NCI-H2081 (cell line): ENCODE measurements at places on chromosomes 16 and 17.

DNA sequence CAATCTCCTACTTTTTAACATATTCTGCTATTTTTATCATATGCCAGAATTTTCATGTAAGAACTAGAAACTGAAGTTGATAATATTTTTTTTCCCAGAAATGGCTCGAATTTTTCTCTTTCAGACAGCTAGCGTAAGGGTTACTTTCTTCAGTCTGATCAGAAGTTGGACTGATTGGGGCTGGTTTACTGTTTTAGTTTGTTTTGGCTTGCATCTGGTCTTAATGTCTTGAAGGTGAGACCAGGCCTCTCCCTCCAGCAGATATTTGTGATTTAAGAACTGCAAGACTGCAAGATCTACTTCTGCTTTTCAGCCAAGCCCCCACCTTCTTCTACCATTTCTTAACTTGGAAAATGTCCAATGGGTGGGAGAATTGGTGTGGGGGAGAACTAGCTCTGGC is 266.4 kb downstream of the HAPSTR1 start:
- DNase-seq, result no peak

- DNase-seq, result no peak
Measured at GRCh38 chr16:89200124-89200849, at the start of gene SLC22A31. SLC22A31 (minus strand) TSS chr16:89200537; CDS start chr16:89200501, 36 bp downstream.

DNA sequence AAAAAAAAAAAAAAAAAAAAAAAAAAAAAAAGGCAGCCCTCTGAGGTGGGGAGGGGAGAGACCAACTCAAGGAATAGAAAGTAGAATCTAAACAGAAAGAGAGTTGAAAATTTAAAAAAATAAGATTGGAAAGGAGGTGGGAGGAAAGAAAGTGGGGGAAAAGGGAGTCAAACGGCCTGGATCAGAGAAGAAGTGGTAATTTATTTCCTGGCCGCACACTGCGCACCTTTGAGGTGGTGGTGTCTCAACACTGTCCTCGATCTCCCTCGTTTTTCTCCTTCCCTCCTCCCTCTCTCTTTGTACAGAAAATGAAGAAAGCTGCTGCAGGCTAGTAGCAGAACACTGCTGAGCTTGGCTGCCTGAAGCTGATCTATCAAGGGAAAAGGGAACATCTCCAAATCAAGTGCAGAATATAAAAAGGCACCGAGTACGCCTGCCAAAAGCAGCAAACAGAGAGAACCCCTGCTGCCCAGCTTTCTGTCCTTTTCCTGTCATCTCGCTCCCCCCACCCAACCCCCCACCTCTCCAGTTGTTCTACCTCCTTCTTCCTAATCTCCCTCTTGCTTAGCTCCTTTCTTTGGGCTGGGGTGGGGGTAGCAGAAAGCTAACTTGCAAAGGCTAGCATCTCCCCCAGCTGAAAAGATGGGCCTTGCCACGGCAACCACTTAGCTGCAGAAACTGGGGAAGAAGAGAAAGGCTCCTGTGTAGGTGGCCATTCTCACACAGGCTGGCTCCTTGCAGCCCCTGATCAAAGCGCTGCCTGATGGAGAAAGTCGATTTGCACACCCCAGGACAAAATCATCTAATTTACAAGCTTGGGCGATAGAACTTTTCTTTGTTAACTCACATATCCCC is 22.5 kb downstream of the AXIN2 start:
- DNase-seq, result peak; percentile 9

- no peak for DNase-seq
Measured at GRCh38 chr17:45222996-45223538, 1.4 kb downstream of the FMNL1 start.

DNA sequence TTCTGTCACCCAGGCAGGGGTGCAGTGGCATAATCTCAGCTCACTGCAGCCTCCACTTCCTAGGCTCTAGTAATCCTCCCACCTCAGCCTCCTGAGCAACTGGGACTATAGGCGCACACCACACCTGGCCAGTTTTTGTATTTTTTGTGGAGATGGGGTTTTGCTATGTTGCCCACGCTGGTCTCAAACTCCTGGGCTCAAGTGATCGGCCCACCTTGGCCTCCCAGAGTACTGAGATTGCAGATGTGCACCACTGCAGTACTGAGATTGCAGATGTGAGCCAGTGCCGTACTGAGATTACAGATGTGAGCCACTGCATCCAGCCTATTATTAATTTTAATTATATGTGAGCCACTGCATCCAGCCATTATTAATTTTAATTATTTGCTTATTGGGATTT is 13.8 kb downstream of the CRK start:
- DNase-seq, result no peak

DNA sequence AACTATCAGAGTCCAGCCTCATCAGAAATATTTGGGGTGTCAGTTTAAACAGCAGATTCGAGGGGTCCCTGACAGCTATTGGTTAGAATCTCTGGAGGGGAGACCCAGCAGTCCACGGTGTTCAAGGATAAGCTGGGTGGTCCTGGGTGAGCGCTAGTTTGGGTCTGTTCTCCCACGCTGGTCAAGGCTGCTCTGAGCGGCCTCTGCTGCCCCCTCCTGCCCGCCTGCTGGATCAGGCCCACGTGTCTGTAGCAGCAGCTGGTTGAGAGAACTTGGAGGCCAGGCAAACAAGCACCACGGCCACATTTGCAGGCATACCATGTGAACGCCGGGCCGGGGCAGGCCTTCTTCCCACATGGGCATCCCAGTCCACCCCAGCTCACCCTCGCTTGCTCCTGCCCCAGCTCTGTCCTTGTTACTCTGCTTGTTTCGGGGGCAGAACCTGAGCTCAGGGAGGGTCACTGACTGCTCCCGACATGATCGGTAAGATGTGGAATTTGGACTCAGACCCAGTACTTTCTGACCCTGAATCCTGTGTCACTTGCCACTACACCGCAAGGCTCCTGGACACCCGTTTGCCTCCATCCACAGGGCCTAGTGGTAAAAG is 7.4 kb downstream of the FOXF1 start:
- no peak for DNase-seq

- no peak for DNase-seq
Measured at GRCh38 chr16:86823888-86824671, 245.7 kb downstream of the FOXL1 start.

GRCh38 chr16:72673118-72673517 is 374.8 kb downstream of the ZFHX3 start:
- DNase-seq, result no peak

DNA sequence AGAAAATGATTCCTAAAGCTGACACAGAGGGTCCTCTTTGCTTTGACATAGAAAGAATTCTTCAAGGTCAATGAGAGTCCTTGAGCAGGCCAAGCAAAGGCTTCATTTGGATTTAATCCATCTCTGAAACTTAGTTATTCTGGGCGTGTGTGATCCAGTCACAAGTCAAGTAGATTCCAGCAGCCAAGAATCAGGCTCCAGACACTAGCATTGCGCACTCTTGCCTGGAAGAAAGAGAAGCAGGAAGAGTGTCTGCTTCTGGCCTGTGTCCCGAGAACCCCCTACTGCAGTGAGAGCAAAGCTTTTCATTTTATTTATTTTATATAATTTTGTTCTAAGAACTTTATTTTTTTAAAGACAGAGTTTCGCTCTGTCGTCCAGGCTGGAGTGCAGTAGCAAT is 88.2 kb upstream of the CACNG5 start:
- no peak for DNase-seq

DNA sequence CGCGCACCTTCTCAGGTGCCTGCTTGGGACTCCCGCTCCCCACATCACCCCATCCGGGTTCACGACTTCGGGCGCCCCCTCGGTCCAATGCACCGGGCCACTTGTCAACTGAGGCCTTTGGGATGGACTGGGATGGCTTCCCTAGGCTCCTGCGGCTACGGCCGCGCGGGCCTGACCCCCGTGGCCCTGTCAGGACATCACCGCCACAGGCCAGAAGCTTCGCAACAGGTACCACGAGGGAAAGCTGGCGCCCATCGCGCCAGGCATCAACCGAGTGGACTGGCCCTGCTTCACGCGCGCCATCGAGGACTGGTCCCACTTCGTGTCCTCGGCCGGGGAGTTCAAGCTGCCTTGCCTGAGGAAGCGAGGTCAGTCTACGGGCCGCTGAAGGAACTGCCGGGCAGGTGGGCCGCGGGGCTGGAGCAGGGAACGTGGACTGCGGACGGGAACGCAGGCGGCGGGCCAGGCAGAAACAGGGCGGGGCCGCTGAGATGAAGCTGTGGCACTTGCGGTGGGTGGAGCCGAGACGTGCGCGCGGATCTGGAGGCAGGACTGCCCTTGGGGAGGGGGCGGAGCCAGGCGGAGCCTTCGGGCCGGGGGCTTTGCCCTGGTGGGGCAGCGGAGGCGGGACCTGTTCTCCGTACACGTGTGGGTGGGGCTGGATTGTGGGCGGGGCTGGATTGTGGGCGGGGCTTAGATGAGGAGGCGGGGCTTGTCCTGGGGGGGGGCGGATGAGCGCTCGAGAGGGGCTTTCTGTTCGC is 13.7 kb upstream of the CNGB1 start:
- DNase-seq, result no peak

DNA sequence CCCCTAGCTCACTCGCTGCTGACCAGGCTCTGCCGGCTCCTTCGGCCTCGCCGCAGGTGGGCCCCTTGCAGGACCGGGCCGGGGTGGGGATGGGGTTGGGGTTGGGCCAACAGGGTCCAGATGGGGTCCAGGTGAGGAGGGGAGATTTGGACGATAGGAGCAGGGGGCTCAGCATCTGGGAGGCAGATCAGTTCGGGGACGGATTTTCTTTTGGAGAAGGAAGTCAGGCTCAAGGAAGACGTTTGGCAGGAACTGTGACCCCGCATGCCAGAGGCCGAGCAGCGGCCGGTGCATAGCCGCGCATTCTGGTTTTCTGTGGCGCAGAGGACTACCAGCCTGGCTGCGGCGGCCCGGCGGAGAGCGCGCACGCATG is 845 bp upstream of the ALDOA start:
- no peak for DNase-seq

DNA sequence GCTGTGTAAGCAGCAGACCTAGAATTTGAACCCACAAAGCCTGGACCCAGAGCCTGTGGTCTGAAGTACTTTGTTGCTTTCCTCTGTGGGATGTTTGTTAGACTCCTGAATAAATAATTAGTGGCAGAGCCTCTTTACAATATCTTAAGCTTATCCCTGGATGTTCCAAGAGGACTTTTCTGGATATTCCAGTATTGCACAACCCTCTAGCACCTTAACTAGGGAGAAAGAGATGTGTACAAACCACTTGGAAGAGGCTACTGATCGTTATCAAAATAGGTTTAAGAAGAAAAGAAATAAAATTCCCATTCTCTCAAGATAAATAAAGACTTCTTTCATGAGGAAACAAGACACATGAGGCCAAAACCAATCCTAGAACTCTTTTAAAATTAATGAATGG is 632.4 kb downstream of the CDH11 start:
- DNase-seq, result no peak

DNA sequence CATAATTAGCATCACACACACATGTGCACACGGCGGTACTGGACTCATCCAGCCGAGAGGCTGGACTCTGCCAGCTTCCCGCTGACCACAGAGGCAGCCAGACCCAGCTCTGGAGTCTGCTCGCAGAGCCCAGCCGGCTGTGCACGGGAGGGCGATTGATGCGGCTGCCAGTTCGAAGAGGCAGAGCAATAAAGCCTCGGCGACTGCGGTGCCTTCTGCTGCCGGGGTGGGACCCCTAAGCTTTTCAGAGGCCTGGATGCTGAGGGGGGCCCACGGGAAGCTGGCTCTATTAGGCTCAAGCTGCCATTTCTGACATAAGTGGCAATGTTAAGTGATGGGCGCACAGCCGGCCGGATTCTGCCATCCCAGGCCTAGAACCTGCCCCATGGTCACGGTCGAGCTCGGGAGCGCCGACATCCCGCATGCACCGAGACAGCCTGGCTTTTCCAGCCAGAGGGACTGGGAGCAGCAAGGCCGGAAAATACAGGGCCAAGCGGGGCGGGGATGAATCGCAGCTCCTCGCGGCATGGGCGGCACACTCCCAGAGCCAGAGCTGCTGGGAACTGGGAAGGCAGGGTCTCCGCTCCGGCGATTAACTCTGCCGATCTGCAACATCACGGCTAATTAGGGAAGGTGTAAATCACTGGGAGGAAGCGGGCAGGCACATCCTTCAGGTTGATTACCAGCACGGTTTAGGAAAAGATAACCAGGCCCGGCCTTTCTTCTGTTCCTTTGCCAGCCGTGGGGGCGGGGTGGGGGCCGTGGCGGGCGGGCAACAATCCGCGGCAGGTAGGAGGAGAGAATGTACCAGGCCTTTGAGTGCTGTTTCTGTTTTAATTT is 57.7 kb downstream of the TBC1D16 start:
- DNase-seq, result no peak

DNA sequence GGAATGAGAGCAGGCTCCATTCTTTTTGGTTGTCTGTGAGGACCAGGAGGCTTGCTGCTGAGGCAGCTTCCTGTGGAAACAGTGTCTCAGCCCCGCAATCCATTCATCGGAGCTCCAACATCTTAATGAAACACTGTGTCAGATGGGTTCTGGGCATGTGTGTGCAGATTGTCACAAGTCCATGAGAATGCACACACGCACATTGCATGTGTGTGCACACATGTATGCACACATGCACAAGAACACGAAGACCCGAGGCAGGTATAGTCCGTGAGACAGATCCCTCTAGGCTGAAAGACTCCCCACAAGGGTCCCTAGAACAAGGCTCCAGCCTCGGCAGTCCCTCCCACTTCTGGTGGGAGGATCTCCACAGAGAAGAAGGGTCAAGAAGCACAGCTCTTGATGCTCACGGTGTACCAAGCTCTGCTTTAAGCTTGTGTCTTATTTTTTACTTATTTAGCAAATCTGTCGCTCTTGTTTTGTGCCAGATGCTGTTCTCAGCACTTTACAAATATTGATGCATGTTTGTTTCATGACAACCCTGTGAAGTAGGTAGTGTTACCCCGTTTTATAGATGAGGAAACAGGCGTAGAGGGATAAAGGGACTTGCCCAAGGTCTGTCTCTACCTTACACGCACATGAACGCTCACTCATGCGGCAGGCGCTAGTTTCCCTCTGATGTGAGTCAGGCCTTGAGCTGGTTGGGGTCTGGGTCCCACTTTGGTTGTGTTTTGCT is 213.1 kb downstream of the SEC14L1 start:
- no peak for DNase-seq

DNA sequence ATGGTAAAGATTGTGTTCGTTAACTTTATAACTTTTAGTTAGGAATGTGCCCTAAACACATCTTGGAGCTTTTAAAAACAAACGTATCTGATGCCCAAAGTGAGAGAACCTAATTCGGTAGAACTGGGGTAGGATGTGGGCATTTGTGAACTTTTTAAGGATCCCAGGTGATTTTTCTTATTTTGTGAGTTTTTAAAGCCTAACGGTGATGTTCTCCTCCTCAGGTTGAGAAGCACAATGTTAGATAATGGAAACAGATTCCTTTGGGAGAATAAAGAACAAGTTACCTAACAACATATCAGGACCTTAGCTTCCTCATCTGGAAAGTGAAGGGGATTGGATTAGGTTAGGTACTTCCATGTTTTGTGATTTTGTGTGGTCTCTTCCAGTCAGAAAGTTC is 687 bp downstream of the SAP30BP start:
- DNase-seq, result no peak

- no peak for DNase-seq
Measured at GRCh38 chr17:46976626-46977270, 2.3 kb downstream of the RPRML start.

- peak; percentile 9 for DNase-seq
Measured at GRCh38 chr16:74667255-74667700, 601 bp upstream of the RFWD3 start.

- DNase-seq, result no peak
Measured at GRCh38 chr17:12985431-12986293, 32.2 kb downstream of the ELAC2 start.
